Left renal pelvis (tissue), 4 donors: ENCODE measurements at places on chromosomes 5 and 9.

DNA sequence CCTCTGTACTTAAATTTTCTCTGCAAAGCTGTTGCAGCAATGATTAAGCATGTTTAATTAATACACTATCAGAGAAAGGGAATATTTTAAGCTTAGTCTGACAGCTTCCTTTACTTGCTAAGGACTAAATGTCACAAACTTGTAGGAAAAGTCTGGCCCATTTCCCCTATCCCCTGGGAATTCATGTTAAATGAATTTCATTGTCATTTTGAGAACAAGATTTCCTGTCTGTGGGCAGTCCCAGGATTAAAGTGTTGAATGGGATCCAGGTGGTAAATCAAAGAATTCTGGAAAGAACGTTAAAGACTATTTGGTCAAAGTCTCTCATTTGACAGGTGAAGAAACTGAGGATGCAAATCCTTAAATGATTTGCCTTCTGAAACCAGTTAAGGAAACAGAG is 214.8 kb downstream of the MPDZ start:
- DNase-seq: no peak

DNA sequence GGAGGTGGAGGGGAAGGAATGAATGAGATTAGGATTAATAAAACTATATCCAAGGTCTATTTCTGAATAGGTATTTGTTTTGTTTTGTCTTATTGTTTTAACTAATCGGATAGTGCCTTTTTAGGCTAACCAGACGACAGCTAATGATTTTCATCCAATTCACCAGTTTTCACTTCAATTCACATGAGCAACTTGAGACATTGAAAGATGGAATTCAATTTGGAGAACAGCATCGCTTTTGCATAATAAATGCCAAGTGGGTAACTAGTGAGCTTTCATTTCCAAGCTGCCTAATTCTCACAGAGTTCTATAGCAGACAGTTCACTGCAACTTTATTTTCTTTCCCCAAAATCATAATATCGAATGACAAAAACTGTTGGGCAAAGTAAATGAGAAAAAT is 5.0 kb downstream of the AGXT2 start:
- no peak for DNase-seq

DNA sequence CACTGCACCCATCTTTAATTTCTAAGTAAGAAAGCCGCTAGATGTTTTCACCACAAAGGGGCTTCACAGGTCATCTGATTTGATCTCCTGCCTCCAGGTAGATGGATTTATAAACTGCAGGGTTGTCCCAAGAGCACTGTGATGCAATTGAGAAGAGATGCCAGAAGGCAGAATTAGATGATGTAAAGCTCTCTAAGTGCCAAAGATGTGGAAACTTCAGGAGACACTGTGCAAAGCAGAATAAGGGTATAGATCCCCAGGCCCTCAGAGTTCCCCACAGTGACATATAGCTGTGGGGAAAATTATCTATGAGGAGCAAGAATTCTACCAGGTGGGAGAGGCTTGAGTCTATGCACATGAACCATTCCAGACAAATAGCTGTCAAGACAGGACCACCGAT is 90.5 kb downstream of the FSTL4 start:
- no peak for DNase-seq

- no peak for DNase-seq
These were observed 72.4 kb downstream of the NUDT12 start for GRCh38 chr5:103490030-103490739.

- DNase-seq: no peak
These were observed 34.3 kb upstream of the TMEM250 start for GRCh38 chr9:136152931-136153330.

DNA sequence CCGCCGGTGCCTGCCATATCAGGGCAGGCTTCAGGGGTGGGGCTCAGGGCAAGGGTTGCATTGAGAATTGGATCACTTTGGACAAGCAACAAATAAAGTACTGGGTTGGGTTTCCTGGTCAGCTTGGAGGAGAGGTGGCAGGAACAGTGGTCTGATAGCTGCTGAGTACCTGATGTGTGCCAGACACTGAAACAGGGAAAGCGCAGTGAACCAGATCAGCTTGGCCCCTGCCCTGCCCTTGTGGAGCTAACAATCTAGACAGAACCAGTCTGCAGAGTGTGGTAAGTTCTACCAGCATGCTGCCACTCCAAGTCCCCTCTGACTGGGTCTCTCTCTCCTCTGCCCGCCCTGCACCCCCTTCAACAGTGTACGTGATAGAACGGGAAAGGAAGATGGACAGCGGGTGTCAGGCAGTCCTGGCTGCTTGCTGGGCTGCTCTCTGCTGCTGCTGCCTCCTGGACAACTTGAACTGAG is 53.4 kb downstream of the CYSTM1 start:
- DNase-seq: no peak

DNA sequence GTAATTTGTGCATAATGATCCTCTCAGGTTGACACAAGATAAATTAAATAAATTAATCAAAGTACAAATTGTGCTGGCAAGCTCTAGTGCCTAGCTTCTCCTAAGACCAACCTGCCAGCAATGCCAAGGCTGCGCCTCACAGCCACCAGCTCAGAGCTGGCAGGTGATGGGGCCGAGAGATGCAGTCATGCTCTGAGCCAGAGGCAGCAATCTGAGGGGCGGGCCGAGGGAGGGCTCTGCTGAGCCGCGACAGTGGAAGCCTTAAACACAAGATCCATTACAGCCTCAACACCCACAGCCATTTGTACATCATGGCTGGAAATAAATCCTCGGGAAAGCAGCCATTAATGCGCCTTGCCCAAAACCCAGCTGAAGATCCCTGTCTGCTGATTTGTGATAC is 20.3 kb downstream of the MED27 start:
- no peak for DNase-seq

DNA sequence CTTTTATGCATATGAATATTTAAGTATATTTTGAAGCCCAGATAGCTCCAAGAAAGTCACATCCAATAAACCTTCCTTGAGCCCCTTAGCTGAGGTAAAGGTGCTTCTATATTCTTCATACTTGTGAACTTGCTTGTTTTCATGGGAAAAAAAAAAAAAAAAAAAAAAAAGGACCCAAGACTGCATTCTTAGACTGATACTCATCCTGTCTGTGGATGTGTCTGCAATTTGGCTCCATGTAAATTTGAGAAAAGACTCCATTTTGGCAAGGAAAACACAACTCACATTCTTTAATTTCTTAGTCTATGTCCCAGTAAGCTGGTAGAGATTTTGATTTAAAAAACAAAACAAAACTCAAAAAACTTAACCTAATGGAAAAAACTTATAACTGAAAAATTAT is 238.3 kb downstream of the FBXL17 start:
- DNase-seq: no peak

GRCh38 chr5:32071351-32071944 is 102.7 kb downstream of the GOLPH3 start:
- DNase-seq: no peak

- DNase-seq: no peak
These were observed 10.9 kb downstream of the SEC24A start for GRCh38 chr5:134659456-134659855.

DNA sequence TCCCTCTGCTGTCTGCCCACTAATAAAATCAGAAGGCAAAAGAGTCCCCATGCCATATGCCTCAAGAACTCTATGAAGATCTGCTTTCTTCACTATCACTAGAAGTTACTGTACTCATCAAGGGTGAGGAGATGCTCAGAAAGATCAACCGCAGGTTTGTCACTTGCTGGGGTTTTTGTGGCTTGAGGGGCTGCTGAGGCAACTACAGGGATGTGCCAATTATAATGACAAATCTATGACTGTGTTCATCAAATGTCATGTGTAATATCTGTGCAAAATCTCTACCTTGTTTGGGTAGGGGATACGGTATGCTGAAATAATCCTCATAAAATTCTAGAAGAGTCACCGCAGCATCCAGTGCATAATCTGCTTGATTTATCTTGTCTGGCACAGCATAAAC is 13.0 kb downstream of the ERAP1 start:
- DNase-seq: no peak

GRCh38 chr9:134657666-134658377 is 16.2 kb downstream of the COL5A1 start:
- DNase-seq: no peak

GRCh38 chr5:147223948-147224791 is 10.7 kb upstream of the STK32A start:
- DNase-seq: no peak

GRCh38 chr9:69317081-69317480 is 7.9 kb upstream of the ENTREP1 start:
- DNase-seq: no peak

- no peak for DNase-seq
These were observed 19.9 kb downstream of the URM1 start for GRCh38 chr9:128390813-128391711.

GRCh38 chr5:78671609-78672008 is 23.0 kb upstream of the LHFPL2 start:
- no peak for DNase-seq

GRCh38 chr5:178389026-178389729 is 156.6 kb upstream of the PHYKPL start:
- no peak for DNase-seq

- DNase-seq: no peak
These were observed 797 bp downstream of the FAM78A start for GRCh38 chr9:131275332-131276093.

GRCh38 chr5:134447815-134448520 is 36.3 kb upstream of the CDKN2AIPNL start:
- no peak for DNase-seq

- no peak for DNase-seq
These were observed 1.5 kb downstream of the GAS1 start for GRCh38 chr9:86945728-86946200.

DNA sequence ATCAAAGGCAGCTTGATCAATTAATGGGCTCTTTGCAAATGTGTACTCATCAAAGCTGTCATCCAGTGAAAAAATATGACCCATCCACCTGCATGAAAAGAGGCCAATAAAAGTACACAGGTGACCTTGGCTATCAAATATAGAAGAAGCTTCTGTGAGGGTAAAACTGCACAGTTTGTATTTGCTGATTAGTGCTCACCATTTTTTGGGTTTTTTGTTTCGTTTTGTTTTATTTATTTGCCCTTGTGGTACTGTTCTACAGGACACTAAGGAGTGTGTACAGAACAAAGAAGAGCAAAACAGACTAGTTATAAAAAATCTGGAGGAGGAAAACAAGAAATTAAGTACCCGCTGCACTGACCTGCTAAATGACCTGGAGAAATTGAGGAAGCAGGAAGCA is 101.3 kb downstream of the CNTLN start:
- DNase-seq: no peak

DNA sequence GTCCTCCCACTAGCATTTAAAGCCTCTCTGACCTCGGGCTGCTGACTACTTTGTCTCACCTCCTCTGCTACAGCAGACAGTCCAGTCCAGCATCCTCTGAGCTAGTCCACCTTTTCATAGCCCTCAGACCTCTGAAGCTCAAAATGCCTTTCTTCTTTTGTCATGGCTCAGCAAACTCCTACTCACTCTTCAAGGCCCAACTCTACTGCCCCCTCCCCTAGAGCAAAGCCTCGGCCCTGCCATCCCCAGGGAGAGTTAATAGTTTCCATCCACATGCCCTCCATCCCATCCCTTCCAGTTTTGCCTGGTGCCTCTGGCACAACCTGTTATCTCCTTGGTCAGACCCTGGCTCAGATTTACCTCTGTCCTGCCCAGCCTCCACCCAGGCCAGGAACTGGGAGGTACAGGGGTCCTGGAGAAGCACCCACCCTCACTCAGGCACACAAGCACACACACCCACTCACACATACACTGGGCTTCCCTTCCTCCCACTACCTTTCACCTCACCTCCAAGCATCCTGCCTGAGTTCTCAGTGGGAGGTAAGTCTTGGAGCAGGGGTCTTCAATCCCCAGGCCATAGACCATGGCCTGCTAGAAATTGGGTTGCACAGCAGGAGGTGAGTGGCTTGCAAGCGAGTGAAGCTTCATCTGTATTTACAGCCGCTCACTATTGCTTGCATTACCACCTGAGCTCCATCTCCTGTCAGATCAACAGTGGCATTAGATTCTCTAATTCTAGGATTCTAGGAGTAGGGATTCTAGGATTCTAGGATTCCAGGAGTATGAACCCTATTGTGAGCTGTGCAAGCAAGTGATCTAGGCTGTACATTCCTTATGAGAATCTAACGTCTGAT is 18.1 kb downstream of the PDLIM4 start:
- DNase-seq: no peak

DNA sequence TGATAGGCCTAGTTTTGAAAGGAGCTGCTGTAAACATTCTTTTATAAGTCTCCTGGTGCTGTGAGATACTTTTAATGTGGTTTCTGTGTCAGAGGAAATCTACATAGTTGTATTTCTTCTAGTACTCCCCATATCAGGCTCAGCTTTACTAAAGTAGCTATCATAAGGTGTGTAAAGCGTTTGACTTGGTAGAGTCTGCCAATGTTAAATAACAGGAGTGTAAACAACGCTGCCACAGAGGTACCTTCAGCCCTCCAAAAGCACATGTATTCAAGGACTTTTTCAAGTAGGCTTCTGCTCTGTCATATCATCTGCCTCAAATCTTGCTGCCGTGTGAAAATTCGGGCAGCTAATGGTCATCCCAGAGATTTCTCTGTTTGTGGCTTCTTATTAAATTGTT is 142.7 kb downstream of the ZSWIM6 start:
- no peak for DNase-seq

DNA sequence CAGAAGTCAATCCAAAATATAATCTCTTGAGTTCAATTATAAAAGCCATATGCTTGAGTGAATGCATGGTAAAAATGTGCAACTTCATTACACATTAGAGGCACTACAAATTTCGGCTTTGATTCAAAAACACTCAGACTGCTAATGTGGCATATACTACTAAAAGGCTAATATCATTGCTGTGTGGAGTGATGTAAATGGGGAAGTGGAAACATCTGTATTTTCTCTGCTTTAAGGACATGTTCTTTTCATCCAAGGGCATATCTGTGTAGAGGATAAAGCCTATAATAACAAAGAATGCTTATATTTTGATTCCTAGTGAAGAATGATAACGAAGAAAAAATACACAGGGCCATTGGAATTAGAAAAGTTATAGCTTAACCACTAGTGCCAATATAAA is 643.9 kb upstream of the ZNF608 start:
- no peak for DNase-seq

DNA sequence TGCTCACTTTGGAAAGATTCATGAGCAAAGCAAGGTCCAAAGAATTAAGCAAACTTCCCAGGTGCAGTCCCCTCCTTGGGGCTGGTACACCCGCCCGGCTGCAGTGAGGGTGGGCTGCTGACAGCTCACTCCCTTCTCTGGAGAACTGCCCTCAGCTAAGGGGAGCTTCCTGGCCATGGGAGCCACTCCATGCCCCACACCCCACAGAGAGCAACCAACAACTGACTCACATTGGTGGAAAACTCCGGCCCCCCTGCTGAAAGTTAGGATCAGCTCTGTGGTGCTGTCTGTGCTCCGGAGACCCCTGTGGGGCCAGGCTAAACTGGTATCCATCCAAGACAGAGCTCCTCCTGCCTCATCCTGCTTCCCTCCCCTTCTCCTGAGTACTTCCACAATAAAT is 223.0 kb downstream of the GABBR2 start:
- DNase-seq: no peak

- no peak for DNase-seq
These were observed 5.7 kb downstream of the LHX2 start for GRCh38 chr9:124017051-124017928.

DNA sequence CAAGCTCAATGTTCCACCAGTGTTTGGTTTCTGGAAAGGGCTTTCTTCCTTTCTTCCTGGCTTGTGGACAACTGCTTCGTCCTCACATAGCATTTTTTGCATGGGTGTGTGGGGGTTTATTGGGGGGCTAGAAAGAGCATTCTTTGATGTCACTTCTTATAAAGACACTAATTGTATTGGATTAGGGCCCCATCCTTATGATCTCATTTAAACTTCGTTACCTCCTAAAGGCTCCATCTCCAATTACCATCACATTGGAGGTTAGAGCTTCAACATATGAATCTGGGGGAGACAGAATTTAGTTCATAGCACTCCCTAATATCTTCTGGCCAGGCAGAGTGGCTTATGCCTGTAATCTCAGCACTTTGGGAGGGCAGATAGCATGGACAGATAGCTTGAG is 6.1 kb upstream of the MACROH2A1 start:
- DNase-seq: no peak
